Progenitor cell of endocrine pancreas (in vitro differentiated cells): ENCODE measurements at places on chromosomes 4 and X. TPM values are rescaled to one million over a fixed set of nuclear protein-coding genes. Genes with fewer than 3 reads are reported as not detected.

OTC gene
- total RNA-seq = 0.31 TPM in 1 of 2 replicates, not detected in the other

STPG2 gene
- total RNA-seq = 0.53 and 1.1 TPM in 2 replicates

DNA sequence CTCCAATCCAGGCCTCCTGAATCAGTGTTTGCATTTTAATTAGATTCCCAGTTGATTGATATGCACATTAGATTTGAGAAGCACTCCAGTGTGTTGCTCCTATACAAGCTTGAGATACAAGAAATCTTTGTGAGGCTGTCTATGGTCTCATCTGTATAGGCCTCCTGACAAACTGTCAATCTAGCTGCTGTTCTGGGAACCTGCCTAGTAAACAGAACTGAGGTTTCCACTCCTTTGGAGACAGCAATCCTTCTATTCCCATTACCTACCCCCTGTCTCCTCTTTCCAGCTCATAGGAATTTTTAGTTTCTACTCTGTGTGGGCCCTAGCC lies 306.1 kb upstream of the EMCN start:
- no peak overlapping the region for H3K27ac ChIP-seq
- no peak overlapping the region for H3K4me3 ChIP-seq
- no peak for DNase-seq
- no peaks in the 10 kb centered on the region for H3K4me1 ChIP-seq
- no peaks in the 10 kb centered on the region for H3K36me3 ChIP-seq
- no peaks in the 10 kb centered on the region for H3K27me3 ChIP-seq

- H3K27ac ChIP-seq = peak overlapping the region; percentile 69
- peaks cover 37% of the 10 kb centered on the region for H3K36me3 ChIP-seq
- no peak overlapping the region for H3K4me3 ChIP-seq
- no peak for DNase-seq
- H3K27me3 ChIP-seq = no peaks in the 10 kb centered on the region
Observed at GRCh38 chr4:84681486-84682274, 98.8 kb downstream of the CDS1 start.

DNA sequence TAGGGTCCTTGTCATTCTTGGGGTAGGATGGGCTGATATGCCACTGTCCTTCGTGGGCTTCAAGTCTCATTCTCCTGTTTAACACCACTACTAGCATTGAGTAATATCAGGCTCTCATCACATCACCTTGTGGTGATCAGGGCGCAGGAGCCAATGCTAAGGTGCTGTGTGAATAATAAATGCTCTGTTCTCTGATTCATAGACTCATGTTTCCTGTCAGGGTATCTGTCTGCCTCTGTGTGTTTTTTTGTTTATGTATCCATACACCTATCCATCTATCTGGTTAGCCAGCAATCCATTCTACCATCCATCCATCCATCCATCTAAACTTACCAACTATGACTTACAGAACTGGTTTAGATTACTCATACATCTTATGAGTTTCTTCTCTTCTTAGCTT lies 525.1 kb upstream of the ATOH1 start:
- H3K4me1 ChIP-seq = no peaks in the 10 kb centered on the region
- H3K27ac ChIP-seq = no peak overlapping the region
- no peaks in the 10 kb centered on the region for H3K27me3 ChIP-seq
- no peak for DNase-seq

DNA sequence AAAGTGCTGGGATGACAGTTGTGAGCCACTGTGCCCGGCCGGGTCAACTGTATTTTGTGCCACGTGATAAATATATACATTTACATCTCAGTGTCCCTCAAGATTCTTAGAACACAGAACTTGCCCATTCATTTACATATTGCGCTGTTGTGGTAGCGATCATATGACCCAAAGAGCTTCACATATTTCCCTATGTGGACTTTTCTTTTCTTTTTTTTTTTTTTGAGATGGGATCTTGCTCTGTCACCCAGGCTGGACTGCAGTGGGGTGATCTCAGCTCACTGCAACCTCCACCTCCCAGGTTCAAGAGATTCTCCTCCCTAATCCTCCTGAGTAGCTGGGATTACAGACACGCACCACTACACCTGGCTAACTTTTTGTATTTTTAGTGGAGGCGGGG lies 180.7 kb downstream of the DHRSX start:
- no peaks in the 10 kb centered on the region for H3K27me3 ChIP-seq
- H3K4me3 ChIP-seq = no peak overlapping the region
- no peak overlapping the region for H3K27ac ChIP-seq
- DNase-seq = no peak
- peaks cover 18% of the 10 kb centered on the region for H3K36me3 ChIP-seq
- H3K4me1 ChIP-seq = peaks cover 4% of the 10 kb centered on the region

DNA sequence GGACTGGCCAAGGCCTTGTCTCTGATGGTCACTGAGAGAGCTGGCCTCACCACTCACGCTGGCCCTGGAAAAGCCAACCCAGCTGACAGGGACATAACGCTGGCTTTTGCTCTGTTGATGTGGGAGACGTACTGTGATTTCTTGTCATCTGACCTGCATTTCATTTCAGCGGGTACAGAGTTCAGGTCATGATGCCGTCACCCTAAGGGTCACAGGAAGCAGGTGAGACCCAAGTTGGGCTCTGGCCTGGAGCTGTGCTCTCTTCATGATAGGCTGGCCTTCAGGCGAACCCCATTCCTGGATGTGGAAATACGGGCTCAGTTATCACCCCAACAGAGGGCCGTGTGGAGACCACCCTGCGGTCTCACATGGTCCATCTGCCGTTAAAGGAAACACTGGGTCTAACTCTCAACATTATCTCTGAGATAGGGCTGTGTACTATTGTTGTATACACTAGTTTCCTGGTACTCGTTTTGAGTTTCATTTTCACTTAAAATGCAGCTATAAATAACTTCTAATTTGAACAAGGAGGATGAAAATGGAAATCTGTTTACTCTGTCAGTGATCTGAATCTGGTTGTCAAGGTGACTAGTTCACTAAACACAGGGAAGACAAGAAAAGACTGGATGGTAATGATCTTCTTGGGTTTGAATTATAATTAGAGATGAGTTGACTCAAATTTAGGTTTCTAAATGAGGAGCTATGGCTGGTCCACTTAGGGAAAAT lies 89.1 kb downstream of the TBC1D9 start:
- H3K36me3 ChIP-seq = peaks cover 31% of the 10 kb centered on the region
- H3K4me1 ChIP-seq = peaks cover 6% of the 10 kb centered on the region
- no peak for DNase-seq
- H3K4me3 ChIP-seq = no peak overlapping the region
- no peaks in the 10 kb centered on the region for H3K27me3 ChIP-seq

- peaks cover 1% of the 10 kb centered on the region for H3K4me1 ChIP-seq
- no peak overlapping the region for H3K4me3 ChIP-seq
- H3K27me3 ChIP-seq = no peaks in the 10 kb centered on the region
- no peak overlapping the region for H3K27ac ChIP-seq
Observed at GRCh38 chrX:110477593-110478228, 119.1 kb downstream of the RTL9 start.

DNA sequence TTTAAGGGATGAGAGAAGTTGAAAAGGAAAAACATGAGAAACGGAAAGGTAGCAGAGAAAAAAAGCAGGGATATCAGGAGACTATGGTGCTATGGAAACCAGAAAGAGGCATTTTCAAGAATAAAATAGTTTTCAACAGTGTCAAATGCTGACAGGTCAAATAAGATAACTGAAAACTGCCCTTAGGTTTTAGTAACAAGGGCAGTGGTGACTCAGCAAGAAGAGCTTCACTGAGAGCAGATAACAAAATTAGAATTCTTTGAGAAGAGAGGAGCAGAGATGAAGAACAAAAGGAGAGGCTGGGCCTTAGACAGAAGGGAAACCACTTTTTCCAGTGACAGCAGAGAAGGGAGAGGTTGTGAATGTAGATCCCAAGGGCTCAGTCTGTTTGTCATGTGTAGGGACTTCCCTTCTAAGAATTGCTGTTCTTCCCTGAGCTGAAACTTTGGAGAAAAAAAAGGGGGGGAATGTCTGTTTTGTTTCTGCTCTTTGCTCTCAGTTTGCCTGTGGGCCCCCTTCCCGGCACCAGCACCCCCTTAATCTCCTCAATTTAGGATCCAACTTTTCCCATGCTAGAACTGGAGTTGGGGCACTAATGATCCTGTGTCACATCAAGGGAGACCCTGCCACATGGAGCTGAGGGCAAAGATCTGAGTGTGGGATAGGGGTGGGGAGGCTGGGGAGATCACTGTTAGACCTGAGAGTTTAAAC lies 26.8 kb upstream of the MAGEA10 start:
- H3K4me1 ChIP-seq = no peaks in the 10 kb centered on the region
- no peaks in the 10 kb centered on the region for H3K27me3 ChIP-seq
- H3K27ac ChIP-seq = no peak overlapping the region
- no peaks in the 10 kb centered on the region for H3K36me3 ChIP-seq
- H3K4me3 ChIP-seq = no peak overlapping the region
